ENCODE measurements at places on chromosomes 7 and 10. TPM values are rescaled to one million over a fixed set of nuclear protein-coding genes. Genes with fewer than 3 reads are reported as not detected.

Gene GBX1
- not detected for total RNA-seq

DNA sequence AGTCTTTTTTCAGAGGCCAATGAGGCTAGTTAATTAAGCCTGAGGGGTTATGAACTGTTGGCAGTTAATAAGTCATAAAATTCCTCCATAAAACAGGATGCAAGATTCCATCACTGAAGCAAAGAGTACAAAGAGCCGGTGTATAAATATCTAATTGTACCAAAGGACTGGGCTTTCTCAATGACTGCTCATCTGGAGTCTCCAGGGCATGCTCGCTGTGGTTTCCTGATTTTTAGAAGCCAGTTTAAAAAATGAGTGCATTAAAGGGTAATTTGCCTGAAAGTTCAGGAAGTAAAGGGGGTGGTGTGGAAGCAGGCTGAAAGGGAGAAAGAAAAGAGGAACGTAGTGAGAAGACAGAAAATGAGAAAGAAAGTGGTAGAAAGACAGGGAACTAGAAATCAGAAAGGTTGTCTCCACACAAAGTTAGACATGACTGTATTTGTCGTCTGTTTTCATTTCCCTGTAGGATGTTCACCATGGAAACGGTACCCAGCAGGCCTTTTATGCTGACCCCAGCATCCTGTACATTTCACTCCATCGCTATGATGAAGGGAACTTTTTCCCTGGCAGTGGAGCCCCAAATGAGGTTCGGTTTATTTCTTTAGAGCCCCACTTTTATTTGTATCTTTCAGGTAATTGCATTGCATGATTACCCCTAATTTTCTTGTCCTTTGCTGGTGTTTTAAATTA lies 282.3 kb downstream of the TWIST1 start:
- no peak for DNase-seq

GRCh38 chr10:116756277-116756676 lies 13.9 kb upstream of the HSPA12A start:
- DNase-seq: peak; percentile 86

- no peak for DNase-seq
These were observed 295.9 kb upstream of the NFE2L3 start for GRCh38 chr7:25855854-25856782.

Data from aorta (tissue), 5 donors.